Left ventricle myocardium inferior (tissue), 1 donor: ENCODE measurements at places on chromosomes 13 and 19. TPM values are rescaled to one million over a fixed set of nuclear protein-coding genes. Genes with fewer than 3 reads are reported as not detected.

GRCh38 chr19:18292810-18293641, 11.6 kb upstream of the JUND start:
- DNase-seq = peak; percentile 91

GRCh38 chr19:14006766-14007562, 844 bp upstream of the RFX1 start:
- DNase-seq = peak; percentile 87

GFY gene
- 0.14 TPM for total RNA-seq

DNA sequence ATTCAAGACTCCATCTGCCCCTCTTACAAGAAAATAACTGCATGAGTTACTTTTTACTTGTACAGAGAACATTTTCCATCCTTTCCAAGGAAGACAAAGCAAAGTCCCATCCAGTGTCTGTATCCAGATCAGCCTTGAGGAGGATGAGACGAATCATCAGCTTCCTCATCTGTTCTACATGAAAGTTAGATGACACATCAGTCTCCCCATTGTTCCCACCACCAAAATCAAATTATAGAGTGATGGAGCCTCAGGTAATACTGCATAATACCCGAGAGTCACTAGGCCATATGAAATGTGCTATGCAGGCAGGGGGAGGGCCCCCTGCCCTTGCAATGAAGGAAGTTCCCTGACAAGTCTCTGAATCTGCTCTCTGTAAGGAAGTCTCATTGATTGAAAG, 1244.6 kb upstream of the SLC10A2 start:
- DNase-seq = no peak

GRCh38 chr19:7772752-7773291, 9.8 kb downstream of the CLEC4M start:
- no peak for DNase-seq

- DNase-seq = no peak
These were observed 5.6 kb upstream of the TM9SF2 start for GRCh38 chr13:99495466-99496183.

- DNase-seq = no peak
These were observed 1411.0 kb upstream of the SLC10A2 start for GRCh38 chr13:104477261-104477660.

- no peak for DNase-seq
These were observed 592.9 kb downstream of the KCTD12 start for GRCh38 chr13:76293346-76293745.

KIR3DL2 gene
- not detected for total RNA-seq

DNA sequence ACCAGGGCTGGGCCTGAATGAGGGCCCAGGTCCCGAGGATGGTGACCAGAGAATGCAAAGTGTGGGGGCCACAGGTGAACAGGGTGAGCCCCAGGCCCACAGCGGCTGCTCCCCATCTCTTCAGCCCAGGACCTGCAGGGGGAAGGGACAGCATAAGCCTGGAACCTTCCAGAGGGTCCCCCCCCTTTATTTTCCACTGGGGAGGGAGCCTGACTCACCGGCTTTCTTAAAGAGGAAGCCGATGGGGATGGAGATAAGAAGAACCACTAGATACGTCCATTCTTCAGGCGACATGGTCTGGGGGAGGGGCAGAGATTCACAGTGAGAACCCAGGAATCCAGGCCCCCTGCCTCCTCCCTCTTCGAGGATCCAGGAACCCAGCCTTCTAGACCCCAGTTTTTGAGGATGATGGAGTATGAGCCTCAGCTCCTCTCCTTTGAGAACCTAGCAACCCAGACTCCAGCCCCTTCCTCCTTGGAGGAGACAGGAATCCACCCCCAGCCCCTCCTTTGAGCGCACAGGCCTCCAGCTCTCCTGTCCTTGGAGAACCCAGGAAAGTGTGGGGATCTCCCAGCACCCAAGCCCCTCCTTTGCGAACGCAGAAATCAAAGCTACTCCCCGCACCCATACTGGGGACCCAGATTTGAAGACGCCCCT, 1.0 kb downstream of the MBOAT7 start:
- no peak for DNase-seq

DNA sequence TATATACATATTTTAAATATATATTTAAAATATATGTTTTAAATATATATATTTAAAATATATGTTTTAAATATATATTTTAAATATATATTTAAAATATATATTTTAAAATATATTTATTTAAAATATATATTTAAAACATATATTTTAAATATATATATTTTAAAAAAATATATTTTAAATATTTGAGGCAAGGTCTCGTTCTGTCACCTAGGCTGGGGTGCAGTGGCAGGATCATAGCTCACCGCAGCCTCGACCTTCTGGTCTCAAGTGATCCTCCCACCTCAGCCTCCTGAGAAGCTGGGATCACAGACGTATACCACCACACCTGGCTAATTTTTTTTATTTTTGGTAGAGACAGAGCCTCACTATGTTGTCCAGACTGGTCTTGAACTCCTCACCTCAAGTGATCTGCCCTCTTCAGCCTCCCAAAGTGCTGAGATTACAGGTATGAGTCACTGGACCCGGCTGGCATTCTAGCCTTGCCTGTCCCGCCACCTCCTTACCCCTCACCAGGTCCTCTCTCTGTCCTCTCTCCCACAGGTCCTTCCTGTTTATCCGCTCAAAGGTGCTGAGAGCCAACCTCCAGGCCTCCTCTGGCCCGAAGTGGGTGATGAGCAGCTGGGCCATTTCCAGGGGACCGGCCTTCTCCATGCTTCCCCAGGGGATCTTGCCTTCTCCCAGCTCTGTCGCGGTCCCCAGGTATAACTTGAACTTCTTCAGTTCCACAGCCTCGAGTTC, 564 bp downstream of the NLRP12 start:
- DNase-seq = no peak

VSIG10L gene
- total RNA-seq = 0.66 TPM

GRCh38 chr13:20521364-20522115, 4.1 kb downstream of the CRYL1 start:
- no peak for DNase-seq

ZNF560 gene
- 0.16 TPM for total RNA-seq

FEM1A gene
- total RNA-seq = 46.5 TPM

DNA sequence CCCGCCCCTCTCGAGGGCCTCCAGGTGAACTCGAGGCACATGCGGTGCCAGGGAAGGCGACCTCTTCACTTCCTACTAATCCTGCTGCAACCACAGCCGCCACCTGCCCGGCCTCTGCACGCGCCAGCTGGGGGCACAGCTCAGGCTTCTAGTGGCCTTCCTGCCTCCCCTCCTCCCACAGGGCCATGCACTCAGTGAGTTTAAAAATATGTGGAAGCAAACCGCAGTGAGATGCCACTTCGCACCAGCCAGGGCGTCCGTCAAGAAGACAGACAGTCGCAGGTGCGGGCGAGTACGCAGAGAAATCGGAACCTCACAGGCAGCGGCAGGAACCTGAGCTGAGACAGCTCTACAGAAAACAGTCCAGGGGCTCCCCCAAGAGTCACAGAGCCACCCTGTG, 10.4 kb downstream of the LMNB2 start:
- no peak for DNase-seq

DNA sequence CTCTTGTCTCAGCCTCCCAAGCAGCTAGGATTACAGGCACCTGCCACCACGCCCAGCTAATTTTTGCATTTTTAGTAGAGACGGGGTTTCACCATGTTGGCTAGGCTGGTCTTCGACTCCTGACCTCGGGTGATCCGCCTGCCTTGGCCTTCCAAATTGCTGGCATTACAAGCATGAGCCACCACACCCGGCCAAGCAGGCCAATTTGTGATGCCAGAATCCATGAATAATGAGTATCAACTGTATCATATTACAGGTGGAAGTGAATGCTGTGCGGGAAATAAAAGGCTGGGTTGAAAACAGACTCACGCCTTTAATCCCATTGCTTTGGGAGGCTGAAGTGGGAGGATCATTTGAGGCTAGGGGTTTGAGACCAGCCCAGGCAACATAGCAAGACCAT, 3.6 kb upstream of the NFILZ start:
- DNase-seq = no peak

SHISA2 gene
- 0.22 TPM for total RNA-seq

DNA sequence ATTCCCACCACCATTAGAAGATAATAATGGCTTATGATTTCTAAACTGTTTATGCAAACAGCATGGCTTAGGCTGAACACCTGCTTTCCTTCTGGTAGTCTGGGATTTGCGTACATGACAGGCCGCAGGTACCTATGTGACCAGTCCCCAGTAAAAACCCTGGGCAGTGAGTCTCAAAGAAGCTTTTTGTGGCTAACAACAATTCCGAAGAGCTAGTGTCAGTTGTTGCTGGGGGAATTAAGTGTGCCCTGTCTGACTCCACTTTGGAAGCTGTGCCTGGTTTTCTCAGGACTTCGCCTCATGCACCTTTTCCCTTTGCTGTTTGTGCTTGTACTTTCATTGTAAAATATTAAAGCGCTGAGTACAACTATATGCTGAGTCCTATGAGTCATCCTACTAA, 250.2 kb upstream of the MIR17HG start:
- no peak for DNase-seq

GRCh38 chr13:37598597-37598996, at the start of gene POSTN:
POSTN (minus strand) TSS chr13:37598768; CDS start chr13:37598726, 42 bp downstream.
- no peak for DNase-seq

DNA sequence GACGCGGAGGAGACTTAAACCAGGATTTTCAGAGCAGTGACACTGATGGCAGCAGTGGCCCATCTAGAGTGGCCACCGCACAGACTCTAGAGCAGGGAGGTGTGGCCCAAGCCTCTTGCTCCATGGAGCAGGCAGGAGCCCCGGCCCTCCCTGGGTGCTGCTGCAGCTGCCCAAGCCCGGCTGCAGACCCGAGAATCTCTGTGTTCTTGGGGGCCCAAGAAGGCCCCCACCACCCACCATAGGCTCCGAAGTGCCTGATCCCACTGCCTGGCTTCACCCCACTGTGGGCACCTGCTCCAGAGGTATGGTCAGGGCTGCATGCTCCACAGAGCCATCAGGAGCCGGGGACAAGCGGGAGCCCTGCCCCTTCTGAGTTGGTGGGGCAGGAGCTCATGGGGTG, 36.1 kb downstream of the CEP89 start:
- DNase-seq = no peak

- DNase-seq = no peak
These were observed 37.1 kb downstream of the PBX4 start for GRCh38 chr19:19581391-19581790.

CYP2A7 gene
- total RNA-seq = not detected

DNA sequence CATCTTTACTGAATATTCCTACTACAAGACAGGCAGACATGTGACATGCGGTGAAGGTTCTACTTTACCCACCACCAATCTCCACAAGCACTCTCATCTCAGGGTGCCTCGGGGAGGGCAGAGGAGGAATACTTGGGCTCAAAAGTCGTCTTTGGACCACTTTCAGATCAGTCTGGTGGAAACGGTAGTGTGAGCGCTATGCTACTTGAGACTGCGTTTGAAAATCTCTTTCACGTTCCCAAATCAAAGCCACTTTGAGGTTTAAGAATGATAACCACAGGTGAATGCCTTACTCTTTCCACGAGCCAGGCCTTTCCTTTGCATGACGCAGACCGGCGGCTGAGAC, 1.5 kb upstream of the SOX1 start:
- DNase-seq = no peak

GRCh38 chr19:53808710-53809125, 15.4 kb downstream of the NLRP12 start:
- no peak for DNase-seq

DNA sequence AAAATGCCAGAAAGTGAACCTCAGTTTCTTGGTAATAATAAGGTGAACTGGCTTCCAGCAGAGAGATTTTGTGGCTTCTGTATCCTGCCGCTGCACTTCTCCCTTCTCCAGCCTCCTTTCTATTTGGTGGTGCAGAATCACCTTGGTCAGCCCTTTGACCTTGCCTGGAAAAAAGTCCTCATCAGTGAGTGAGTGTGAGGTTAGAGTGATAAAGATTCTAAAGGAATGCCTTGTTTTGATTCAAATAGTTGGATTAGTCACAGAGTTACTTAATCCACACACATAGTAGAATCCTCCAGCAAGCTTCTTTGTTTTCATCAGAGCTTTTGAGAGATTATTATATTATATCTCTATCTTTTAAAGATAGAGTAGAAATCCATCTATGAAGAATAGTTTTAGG, 140.9 kb downstream of the KCNRG start:
- no peak for DNase-seq

MBD3L3 gene
- total RNA-seq = not detected

- DNase-seq = no peak
These were observed 75.4 kb downstream of the PTPRS start for GRCh38 chr19:5265260-5265659.

GRCh38 chr19:28636016-28636629, 576.8 kb downstream of the UQCRFS1 start:
- DNase-seq = no peak
